ENCODE measurements at places on chromosomes 5 and 9.

DNA sequence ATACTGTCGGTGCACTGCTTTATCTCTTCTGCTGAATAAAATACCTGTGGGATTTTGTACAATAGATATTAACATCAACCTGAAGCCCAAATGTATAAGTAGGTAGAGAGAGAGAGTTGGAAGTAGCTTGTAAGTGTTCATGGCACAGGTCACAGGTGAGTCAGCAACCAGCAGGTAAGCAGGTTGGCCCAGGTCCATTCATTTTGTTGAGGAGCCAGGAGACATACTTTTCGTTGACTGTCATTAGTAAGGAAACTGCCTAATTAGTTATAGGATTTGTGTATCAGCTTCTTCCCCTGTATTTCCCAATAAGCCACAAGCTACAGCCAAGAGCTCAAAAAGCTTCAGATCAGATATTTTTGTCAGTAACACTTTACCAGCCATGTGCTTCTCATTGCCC, 650.8 kb downstream of the IRX1 start:
- DNase-seq, result no peak

DNA sequence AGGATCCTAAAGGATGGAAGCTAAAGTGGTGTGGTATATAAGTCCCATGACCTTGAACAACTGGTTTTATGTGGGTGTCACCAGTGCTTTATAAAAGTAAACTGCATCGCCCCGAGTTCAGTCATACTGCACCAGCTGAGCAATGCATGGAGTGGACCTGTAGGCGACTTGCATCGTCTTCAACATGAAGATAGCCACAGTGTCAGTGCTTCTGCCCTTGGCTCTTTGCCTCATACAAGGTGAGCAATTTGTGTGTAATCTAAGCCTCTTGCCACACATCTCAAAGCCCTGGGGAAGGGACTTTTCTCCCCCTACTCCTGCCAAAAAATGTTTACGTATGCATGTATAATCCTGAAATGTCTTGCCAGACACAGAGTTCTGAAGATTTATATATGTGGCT, at the start of gene SPINK5:
Gene SPINK5, plus strand, starts transcription at position 120 of the 400 bp plus-strand sequence. Its CDS starts 65 bp downstream, at position 185.
- no peak for DNase-seq

GRCh38 chr5:122701640-122702523, 73.0 kb upstream of the SNX2 start:
- DNase-seq, result no peak

GRCh38 chr9:19493174-19493811, 84.5 kb downstream of the ACER2 start:
- no peak for DNase-seq

DNA sequence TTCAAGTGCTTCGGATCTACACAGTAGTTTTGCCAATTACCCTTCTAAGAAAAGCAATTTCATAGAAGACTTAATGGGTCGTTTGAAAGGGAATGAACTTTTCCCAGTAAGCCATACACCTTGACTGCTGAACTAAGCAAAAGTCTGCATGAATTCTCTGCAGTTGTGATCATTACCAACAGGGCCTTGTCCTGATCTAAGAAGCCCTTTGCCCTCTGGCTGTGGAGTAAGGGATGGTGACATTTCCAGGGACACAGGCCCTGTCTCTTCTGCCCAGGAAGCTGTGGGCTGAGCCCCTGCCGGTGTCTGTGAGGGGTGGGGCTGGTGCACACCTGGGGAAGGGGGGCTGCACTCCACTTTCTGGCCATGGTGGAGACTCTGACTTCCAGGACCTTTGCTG, 30.5 kb downstream of the ZDHHC11 start:
- DNase-seq, result no peak

GRCh38 chr9:137113385-137114159, 961 bp downstream of the DPP7 start:
- DNase-seq, result no peak

DNA sequence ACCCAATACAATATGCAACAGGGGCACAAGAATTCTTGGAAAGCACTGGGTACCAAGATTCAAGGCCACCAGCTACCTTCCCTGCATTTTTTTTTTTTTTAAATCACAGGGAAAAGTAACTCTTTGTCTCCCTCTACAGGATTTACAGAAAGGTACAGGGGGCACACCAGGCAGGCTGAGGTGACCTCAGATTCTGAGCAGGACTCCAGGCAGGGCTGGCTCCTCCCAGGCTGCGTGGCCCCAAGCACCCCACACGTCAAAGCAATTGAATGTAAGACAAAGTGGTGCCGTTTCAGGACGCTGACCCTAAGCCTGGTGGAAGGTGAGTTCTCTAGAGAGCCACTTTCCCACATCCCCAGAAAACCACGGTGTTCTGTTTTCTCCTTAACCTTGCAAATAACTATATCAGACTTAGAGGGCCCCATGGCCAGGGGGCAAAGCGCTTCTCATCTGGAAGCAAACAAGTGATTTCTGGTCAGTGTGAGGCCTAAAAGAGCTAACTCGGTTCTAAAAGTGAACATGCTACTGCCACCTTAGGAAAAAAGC, 222.6 kb downstream of the ROR2 start:
- DNase-seq, result no peak

DNA sequence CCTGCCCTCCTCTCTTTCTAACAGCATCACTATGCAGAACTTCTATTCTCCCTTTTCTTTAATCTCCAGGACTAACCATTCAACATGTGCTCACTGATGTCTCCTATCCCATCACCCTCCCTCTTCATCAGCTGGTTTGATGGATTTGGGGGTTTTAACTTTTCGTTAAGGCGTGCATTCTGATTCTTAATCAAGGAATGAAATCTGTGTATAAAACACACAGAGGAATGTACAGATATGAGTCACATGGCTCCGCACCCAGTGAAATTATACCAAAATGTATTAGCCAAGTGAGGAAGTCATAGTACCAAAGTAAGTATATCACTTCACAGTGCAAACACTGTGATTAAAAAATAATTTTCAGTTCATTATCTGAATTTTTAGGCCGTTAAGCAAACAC, 35.2 kb downstream of the MARCHF11 start:
- DNase-seq, result no peak

- DNase-seq, result no peak
These were observed 131.9 kb downstream of the ST8SIA4 start for GRCh38 chr5:100771181-100771580.

- DNase-seq, result no peak
These were observed 2.7 kb downstream of the GCNT4 start for GRCh38 chr5:75049456-75050351.

- DNase-seq, result no peak
These were observed 129.0 kb downstream of the DAB2IP start for GRCh38 chr9:121780177-121781040.

DNA sequence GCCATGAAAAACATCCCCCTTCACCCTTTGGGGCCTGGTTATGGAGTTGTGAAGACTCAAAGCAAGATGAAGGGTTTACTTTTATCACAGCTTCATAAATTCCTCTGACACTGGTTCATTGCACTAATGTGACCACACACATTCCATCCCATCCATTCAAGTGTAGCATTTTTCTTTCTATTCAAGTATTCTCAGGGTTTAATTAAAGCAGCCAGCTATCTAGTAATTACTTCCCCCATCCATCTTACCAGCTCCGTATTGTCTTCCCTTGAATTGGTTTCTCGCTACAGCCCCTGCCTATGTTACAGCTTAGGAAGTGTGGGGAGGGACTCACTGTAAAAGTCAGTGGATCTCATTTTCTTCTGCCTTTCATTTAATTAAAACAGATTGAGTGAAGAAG, 387.0 kb upstream of the RFX3 start:
- DNase-seq, result no peak

GRCh38 chr9:110486218-110486617, 93.3 kb downstream of the SVEP1 start:
- no peak for DNase-seq

- no peak for DNase-seq
These were observed 8.2 kb downstream of the RPP25L start for GRCh38 chr9:34603610-34604231.

Measured in esophagus squamous epithelium (tissue), 5 donors.